ENCODE measurements at places on chromosomes 6 and 20. TPM values are rescaled to one million over a fixed set of nuclear protein-coding genes. Genes with fewer than 3 reads are reported as not detected.

DNA sequence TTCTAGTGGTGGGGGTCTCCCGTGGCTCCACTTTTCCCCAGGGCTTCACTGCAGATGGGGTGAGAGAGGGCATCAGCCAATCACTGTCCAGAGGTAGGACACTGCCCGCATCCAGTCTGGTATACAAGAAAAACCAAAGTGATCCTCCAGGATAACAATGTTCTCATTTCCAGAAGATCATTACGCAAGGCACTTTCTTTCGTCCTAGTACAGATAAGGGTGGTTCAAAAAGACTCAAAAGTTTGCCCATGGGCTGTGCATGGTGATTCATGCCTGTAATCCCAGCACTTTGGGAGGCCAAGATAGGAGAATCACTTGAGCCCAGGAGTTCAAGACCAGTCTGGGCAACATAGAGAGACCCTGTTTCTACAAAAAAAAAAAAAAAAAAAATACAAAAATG, 16.4 kb downstream of the GMDS start:
- no peak for DNase-seq

Gene MAFB
- total RNA-seq = 7.9 TPM

GRCh38 chr6:132512342-132512637, 626 bp downstream of the STX7 start:
- DNase-seq = no peak

- DNase-seq = no peak
These were observed 502.1 kb upstream of the CDH4 start for GRCh38 chr20:60749804-60750602.

Gene RAB44
- total RNA-seq = not detected

GRCh38 chr6:123439371-123439770, 197.4 kb downstream of the TRDN start:
- DNase-seq = no peak

DNA sequence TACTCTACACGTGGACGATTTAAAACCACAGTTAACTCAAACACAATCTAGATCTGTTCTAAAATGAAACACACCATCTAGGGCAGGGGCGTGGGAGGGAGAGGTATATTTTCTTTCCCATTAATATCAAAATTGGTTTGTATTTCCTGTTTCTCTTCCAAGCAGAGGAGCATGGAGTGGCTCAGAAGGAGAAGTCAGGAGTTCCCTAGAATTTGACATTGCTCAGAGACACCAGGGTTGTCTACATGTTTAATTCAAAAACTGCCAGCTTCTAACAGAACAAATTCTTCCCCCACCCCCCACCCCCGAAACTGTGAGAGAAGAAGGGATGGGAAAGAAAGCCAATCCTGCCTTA, 2.3 kb downstream of the PREX1 start:
- no peak for DNase-seq

DNA sequence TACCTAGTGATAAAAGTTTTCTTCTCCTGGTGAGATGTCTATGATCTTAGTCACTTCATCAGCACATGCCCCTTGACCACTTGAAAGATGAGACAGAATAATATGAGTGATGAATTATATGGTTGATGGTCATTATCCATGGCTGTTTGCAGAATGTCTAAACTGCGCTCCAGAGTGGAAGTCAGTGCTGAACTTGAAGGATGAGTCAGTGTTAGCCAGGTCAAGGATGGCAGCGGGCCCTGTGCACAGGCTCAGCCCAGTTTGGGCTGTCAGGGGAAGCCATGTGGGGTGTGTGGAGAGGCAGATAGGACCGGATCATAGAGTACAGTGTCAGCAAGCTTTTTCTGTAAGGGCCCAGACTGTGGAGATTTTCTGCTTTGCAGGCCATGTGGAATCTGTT, 67.2 kb upstream of the KIF25 start:
- DNase-seq = no peak
